ENCODE measurements at places on chromosomes 6 and 20.

DNA sequence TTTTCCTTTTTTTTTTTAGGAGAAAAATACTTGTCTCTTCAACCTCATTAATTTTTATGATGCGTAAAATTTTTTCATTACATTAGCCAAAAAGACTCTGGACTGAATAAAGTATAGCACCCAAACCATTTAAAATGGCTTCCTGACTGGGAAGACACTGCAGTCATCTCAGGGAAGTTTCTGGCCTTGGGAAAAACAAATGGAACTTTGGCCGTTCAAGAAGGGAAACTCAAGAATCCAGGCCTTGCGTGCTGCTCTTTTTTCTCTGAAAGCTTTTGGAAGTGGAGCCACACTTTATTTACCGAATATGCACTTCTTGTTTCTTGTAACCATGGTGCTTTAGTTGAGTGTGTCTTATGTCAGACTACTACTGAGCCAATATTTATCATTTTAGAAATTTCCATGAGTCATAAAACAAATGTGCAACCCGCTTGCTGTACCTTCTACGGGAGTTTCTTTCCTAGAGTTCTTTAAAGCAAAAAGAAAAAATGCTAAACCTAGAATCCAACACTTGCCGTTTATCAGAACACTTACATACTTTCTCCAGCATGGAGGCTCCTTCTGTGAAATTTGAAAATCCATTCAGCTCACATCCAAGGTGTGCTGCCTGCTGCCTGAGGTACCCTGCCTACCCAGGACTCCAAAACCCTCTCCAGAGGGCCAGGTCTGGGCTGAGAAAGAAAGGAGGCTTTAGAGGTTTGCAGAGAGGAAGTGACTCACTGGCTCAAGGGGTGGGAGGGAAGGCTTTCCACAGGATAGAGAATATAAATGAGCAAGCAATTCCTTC is 11.5 kb upstream of the DSTN start:
- no peak for DNase-seq

GRCh38 chr6:1029141-1029540 is 282.8 kb upstream of the FOXQ1 start:
- no peak for DNase-seq

DNA sequence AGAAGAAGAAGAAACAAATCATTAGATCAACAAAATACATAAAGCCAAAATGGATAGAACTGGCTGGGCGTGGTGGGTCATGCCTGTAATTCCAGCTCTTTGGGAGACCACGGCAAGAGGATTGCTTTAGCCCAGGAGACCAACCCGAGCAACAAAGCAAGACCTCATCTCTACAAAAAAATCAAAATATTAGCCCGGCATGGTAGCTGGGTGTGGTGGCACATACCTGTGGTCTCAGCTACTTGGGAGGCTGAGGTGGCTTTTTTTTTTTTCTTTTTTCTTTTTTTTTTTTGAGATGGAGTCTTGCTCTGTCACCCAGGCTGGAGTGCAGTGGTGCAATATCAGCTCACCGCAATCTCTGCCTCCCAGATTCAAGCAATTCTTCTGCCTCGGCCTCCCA is 21.5 kb downstream of the NINL start:
- no peak for DNase-seq

- no peak for DNase-seq
Measured at GRCh38 chr20:38141204-38141888, 23.7 kb downstream of the TGM2 start.

GRCh38 chr6:167245591-167245990 is 45.5 kb upstream of the UNC93A start:
- no peak for DNase-seq

DNA sequence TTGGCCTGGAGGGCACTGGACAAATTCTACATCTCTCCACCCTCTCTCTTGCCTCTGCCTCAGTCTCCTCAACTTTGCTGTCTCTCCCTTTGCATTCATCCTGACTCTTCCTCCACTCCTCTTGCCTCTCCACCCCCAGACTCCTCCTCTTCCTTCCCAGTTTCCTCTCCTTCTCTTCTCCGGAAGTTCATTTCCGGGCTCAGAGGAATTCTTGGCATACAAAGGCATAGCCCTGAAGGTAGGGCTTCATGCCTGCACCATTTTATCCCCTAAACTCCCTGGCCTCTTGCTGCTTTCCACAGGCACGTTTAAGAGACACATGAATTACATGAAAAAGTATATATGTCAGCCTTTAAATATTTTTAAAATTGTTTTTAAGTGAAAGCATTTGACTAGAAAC is 10.6 kb downstream of the BFSP1 start:
- DNase-seq = no peak

GRCh38 chr6:89489078-89489477 is 56.1 kb downstream of the ANKRD6 start:
- no peak for DNase-seq

GRCh38 chr6:22466665-22467245 is 102.6 kb upstream of the HDGFL1 start:
- no peak for DNase-seq

- no peak for DNase-seq
Measured at GRCh38 chr6:71482742-71483141, 194.1 kb downstream of the OGFRL1 start.

DNA sequence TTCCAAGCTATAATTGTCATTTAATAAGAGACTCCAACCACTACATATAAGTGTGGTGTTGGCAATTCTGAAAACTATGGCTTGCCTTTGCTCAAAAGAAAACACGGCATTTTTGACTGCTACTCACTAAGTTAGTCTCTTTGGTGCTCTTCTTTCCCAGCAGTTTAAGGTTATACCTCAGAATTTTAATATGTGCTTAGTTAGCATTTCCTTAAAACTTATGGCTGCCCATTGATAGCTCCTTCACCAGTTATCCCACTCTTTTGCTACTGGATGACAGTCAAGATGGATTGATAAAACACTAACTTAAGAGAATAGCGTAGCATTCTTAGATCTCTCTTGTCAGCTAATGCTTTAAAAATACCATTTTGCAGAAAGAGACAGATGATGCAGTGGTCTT is 34.1 kb downstream of the GOPC start:
- DNase-seq = no peak

DNA sequence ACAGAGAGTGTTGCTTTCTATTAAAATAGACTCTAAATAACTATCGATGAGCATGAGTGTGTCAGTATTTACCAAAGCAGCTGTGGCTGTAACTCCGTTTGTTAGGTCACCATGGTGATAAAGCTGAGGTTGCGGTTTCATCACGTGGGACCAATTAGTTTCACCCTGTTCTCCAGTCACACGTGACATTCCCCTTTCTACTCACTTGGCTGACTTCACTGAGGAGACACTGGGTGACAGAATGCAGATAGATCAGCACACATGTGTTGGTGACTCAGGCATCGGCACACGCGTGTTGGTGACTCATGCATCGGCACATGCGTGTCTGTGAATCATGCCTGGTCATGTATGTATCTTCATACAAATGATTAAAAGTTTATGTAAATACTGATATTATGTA is 285.4 kb downstream of the THBS2 start:
- peak; percentile 58 for DNase-seq
